Vagina (tissue), 2 donors: ENCODE measurements at places on chromosomes 16 and 17.

DNA sequence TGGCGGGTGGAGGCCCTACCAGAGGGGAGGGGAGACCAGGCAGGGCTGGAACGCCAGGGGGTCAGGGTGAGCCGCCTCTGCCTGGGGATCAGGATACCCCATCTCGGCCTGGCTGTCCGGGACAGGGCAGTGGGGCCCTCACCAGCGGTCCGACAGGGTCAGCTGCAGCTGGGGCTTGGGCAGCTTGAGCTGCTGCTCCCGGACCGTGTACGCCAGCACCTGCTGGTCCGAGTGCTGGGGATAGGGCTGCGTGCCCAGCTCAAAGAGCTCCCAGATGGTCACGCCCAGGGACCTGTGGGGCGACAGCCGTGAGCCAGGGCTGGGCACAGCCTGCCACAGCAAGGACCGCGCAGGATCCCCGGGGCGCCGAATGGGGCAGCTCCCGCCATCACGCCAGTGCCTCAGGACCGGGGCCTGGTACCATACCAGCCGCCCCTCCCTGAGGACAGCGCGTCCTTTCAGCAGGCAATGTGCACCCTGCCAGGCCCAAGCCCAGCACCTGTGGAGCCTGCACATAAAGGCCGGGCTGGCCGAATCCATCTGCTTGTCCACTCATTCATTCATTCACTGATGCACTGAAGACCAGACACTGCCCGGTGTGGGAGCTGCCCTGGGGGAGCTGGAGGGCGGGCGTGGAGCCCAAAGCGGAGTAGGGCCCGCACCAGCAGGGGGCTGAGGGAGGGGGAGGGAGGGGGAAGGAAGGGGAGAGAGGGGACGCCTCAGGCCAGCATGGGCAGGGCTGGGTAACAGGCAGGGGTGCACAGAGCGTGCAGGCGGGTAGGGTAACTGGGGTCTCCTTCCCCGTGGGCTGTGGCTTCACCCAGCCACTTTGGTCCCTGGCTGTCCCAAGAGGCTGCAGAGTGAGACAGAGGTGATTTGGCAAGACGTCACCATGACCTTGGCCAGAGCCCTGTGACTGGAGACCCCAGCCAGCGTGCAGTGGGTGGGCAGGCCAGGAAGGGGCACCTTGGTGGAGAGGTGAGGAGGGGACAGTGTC, 42.0 kb upstream of the PVALEF start:
- DNase-seq = no peak

GRCh38 chr16:2689968-2690801, 7.9 kb downstream of the KCTD5 start:
- DNase-seq = no peak

DNA sequence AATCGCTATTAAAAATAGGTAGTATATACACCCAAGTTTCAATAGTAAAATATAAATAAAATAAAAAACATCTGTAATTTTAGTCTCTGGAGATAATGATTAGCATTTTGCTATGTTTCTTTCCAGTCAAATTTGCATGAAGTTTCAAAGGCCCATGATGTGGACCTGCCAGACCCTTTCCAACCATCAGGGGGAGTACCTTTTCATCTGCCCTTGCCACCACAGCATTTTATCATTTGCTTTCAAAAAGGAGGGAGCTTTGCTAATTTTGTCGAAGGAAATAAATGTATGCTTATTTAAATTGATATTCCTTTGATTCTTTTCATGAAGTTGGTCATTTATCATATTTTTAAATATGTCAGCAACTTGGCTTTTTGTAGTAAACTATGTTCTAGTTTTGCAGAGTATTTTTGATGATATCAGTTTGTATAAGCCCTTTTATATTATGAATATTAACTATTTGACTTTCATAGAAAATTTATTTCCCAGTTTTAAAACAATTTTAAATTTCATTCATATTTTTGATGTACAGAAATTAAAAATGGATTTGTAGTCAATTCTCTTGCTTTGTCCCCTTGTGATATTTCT, 115.2 kb upstream of the NETO2 start:
- DNase-seq = no peak

DNA sequence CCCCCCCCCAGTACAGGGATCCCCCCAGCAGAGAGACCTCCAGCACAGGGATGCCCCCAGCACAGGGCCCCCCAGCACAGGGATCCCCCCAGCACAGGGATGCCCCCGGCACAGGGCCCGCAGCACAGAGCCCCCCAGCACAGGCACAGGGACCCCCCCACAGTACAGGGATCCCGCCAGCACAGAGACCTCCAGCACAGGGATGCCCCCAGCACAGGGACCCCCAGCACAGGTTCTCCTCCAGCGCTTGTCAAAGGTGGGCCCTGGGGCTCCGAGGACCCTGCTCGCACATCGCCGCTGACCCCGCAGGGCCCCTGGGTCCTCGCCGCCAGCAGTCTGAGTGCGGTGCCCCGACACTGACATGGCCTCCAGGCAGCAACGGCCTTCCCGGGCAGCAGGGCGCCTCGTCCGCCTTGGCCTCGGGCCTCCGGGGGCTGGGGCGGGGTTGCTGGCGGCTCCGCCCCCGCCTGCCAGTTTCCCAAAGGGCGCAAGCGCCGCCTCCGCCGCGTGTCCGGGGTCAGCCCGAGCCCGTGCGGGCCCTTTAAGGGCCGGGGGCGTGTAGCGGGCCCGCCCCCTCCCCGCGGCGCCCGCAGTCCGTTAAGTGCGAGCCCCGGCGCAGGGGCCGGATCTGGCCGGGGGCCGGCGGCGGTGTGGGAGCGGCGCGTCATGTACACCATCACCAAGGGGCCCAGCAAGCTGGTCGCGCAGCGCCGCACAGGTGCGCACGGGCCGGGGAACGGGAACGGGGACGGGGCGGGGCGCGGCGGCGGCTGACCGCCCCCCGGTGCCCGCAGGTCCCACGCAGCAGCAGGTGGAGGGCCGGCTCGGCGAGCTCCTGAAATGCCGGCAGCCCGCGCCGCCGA, at the start of gene MCRIP2:
MCRIP2 (plus strand) TSS at position 503 of the 863 bp plus-strand sequence; CDS start at position 667, 164 bp downstream.
- no peak for DNase-seq

GRCh38 chr17:71872843-71873485, 247.9 kb upstream of the SOX9 start:
- no peak for DNase-seq

DNA sequence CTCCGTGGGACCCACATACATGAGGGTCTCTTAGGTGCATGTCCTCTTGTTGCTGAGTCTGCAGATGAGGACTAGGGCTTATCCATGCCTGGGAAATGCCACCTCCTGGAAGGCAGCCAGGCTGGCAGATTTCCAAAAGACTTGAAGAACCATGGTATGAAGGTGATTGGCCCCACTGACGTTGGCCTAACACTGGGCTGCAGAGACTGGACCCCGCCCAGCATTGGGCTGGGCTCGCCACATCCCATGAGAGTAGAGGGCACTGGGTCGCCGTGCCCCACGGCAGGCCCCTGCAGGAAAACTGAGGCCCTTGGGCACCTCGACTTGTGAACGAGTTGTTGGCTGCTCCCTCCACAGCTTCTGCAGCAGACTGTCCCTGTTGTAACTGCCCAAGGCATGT, 38.2 kb upstream of the IL21R start:
- DNase-seq = no peak

- no peak for DNase-seq
These were observed 394.9 kb upstream of the TNRC6C start for GRCh38 chr17:77563439-77564102.

GRCh38 chr16:14509675-14510132, 120.4 kb downstream of the PARN start:
- no peak for DNase-seq

GRCh38 chr17:16486373-16487250, 5.4 kb downstream of the LRRC75A start:
- no peak for DNase-seq

DNA sequence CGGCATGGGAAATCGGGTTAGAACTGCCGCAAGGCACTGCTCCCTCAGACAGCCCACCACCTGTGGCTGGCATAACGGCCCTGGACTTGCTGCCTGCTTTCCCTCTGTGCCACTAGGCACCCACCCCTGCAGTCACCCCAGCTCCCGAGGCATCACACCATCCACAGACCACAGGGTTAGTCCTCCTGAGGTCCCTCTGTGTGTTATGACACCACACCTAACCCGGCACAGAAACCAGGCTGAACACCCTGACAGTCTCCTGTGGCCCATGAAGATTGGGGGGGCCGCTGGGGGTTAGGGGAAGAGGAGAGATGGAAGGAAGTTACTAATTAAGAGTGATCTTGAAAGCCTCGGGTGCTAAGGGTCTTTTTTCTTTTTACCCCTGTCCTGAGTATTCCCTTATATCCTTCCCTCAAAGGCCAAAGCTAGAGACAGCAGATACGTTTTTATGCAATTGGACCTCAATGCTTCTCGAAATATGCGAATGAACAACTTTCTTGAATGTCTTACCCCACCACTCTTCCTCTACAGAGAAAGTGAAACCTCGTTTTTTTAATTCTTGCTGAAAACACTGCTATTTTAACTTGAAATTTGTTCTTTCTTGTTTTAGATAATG, 7.0 kb downstream of the CYTH1 start:
- no peak for DNase-seq

- DNase-seq = no peak
These were observed 13.4 kb downstream of the NATD1 start for GRCh38 chr17:21239680-21240368.

- DNase-seq = no peak
These were observed 17.0 kb upstream of the RFFL start for GRCh38 chr17:35080536-35080935.

DNA sequence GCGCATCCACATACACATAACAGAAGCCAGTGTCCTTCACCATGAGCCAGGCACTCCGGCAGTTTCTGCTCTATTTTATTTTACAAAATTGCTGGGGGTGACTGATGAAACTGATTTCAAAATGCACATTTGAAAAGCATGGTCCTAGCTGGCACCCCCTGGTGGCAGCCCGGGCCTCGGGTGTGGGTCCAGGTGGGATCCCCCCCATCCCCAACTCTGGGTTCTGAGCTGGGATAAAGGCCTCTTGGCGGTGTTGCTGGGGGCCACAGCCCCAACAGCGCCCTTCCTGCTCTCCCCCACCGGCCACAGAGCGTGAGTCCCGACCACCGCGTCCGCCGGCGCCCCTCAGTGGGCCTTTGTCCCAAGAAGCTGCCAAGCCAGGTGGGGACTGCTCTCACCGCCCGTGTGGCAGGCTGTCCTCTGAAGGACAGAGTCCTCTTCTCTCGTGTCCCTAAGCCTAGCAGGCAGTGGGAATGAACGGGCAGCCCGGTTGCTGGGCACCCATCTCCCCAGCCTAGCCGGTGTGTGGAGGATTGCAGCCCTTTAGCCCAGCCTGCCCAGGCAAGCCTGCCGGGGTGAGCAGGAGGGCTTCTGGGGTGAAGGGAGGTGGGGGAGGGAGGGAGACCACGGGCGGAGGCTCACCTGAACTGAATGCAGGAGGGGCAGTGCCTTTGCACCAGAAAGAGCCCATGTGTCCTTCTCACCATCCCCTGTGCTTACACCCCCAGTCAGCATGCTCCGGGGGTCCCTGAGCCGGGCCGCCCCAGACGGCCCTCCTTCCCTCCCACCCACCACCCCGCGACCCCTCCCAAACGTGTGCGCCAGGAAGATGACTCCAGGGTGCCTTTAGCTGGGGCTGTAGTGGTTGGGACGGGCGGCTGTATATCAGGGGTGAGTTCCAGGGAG, 898 bp downstream of the SNAI3 start:
- DNase-seq = no peak
